ENCODE measurements at places on chromosomes 1 and 21.

GRCh38 chr1:10693497-10694273, 102.8 kb downstream of the CASZ1 start:
- peak; percentile 49 for DNase-seq

DNA sequence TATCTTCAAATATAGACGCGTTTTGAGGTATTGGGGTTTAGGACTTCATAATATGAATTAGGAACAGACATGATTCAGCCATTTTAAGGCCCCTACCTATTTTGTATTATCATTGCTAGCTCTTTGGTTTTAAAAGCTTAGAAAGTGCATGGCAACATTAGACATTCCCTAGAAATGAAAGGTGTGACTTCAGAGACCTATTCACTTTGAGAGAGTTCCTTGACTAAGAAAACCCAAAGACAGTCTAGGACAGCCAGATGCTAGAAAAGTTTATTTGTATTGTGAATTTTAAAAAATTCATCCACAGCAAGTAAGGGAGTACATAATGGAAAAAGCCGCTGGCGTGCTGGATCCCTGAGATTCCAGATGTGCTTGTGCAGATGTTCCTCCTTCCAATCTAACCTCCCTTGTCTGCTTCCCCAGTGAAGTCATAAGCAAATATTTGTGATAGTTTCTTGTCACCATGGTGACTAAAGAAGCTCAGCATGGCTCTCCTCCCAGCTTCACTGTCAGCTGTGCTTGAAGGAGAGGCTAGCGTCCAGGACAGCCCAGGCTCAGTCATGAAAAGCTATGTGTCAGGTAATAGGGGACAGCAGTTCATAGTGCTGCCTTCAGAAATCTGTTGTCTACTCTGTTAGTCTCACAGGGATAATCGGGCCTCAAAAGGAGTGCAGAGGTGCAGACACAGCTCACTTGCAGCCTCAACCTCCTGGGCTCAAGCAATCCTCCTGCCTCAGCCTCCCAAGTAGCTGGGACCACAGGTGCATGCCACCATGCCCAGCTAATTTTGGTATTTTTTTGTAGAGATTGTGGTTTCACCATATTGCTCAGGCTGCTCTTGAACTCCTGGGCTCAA, 34.8 kb downstream of the KPNA6 start:
- DNase-seq, result peak; percentile 18

- DNase-seq, result no peak
Measured at GRCh38 chr1:99786751-99787501, 20.5 kb upstream of the FRRS1 start.

GRCh38 chr1:93829061-93829460, 49.9 kb downstream of the DNTTIP2 start:
- no peak for DNase-seq

- DNase-seq, result no peak
Measured at GRCh38 chr1:238653693-238654321, 732.6 kb upstream of the CHRM3 start.

GRCh38 chr1:22753481-22753971, 42.9 kb downstream of the EPHB2 start:
- no peak for DNase-seq
